Caudate nucleus (tissue), 63 donors: ENCODE measurements at places on chromosomes 2 and 18.

- no peak for DNase-seq
Measured at GRCh38 chr18:42549596-42549995, 565.9 kb downstream of the RIT2 start.

DNA sequence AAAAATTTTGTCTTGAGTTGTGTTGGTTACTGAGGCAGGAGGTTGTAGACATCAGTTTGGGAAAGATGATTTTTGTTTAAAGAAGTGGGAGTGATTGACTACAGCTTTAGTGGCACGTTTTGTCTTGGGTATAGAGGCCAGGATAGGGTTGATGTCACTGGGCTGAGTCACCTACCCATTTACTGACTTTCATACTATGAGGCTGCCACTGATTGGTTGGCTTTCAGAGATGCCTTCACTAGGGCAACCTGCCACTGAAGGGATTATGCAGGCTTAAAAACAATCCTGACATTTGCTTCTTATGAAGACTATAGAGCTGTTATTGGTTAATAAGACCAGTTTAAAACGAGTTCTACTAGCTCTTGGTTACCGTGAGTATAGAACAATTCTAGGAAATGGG, 479.1 kb downstream of the SOX11 start:
- DNase-seq: no peak

DNA sequence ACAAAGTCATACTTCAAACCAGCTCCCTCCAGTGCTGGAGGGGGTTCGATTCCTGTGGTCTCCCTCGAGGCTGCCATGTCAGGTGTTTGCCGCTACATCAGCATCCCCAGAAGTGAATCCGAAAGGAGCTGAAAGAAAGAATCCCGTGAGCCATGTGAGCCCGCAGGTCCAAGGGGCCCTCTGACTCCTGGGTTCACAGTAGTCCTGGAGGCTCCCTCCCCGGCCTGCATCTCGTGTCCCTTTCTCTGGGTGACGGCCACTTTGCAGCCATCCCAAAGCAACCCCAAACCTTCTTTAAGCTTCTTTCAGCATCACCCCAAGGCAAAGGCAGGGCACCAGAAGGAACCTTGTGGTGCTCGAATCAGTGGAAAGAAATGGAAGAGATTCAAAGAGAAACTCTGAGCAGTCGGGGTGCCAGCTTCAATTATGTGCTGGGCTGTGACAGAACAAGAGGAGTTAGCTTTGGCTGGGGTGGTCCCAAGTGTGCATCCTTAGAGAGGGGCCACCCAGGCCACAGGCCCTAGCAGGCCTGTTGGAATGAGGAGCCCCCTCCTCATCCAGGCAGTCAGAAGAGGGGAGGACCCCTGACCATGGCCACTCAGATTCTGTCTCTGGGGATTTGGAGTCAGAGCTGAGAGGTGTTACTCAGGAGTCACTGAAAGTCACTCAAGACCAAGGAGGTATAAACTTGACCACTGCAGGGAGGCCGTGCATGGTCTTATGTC, 59.7 kb downstream of the CIB4 start:
- no peak for DNase-seq

- no peak for DNase-seq
Measured at GRCh38 chr2:98459496-98460175, 15.0 kb downstream of the INPP4A start.

- DNase-seq: no peak
Measured at GRCh38 chr2:9033385-9034168, 30.1 kb upstream of the MBOAT2 start.
